ENCODE measurements at places on chromosomes 7 and 10.

GRCh38 chr7:17134786-17135185 lies 163.7 kb upstream of the AHR start:
- DNase-seq, result no peak

GRCh38 chr10:131621784-131622624 lies 278.8 kb upstream of the PPP2R2D start:
- DNase-seq, result no peak

DNA sequence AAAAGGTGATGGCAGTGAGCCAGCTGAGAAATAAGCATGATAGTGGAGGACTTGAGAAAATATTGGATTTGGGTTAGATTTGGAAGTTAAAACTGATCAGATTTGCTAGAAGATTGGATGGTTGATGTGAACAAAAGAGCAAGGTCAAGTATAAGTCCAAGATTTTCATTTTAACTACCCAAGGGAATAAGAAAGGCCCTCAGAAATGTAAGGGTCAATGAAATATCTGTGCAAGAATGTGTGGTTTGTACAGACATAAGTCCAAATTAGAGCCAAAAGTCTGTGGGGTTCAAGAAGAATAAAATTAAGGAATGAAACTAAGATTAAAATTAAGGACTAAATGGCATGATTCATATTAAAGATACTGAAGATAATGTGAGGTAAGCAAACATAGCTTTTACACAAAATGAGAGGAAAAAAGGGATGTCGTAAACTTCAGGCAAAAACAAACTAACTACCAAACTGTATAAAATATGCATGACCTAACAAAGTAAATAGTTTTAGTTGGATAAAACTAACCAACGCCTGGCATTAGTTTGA lies 78.4 kb upstream of the CACNA2D1 start:
- no peak for DNase-seq

DNA sequence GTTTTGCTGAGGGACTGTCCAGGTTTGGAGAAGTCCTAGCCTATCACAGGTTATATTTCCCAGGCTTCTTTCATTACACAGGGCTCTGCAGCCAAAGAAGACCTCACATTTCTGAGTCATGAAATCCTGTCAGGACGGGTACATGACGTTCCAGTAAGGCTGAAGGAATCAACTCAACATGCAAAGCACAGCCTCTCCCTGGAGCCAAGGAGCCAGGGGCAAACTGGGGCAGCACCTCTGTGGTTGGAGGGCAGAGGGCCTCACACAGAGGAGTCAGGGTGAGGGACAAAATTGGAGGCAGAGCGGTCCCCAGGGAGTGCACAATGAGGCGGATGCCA lies 116.3 kb upstream of the GDF10 start:
- no peak for DNase-seq

- DNase-seq, result no peak
These were observed 488 bp downstream of the MTERF1 start for GRCh38 chr7:91880016-91880412.

- peak; percentile 74 for DNase-seq
These were observed 120.6 kb downstream of the LYZL1 start for GRCh38 chr10:29409241-29410054.

GRCh38 chr10:22252801-22253579 lies 35.2 kb upstream of the EBLN1 start:
- DNase-seq, result peak; percentile 32

DNA sequence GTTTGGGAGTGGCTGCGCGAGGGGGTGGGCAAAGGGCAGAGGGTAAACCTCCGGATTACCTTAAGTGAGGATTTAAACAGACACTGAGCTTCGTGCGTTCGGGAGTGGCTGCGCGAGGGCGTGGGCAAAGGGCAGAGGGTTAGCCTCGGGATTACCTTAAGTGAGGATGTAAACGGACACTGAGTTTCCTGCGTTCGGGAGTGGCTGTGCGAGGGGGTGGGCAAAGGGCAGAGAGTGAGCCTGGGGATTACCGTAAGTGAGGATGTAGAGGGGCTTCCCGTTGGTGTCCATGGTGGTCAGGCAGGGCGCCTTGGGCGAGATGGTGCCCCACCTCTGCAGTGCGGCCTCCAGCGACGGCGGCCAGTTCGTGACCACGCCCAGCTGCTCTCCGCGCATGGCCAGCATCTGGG lies 275.8 kb downstream of the DIP2C start:
- DNase-seq, result no peak

- no peak for DNase-seq
These were observed 526.2 kb upstream of the PFKP start for GRCh38 chr10:2541176-2541575.

DNA sequence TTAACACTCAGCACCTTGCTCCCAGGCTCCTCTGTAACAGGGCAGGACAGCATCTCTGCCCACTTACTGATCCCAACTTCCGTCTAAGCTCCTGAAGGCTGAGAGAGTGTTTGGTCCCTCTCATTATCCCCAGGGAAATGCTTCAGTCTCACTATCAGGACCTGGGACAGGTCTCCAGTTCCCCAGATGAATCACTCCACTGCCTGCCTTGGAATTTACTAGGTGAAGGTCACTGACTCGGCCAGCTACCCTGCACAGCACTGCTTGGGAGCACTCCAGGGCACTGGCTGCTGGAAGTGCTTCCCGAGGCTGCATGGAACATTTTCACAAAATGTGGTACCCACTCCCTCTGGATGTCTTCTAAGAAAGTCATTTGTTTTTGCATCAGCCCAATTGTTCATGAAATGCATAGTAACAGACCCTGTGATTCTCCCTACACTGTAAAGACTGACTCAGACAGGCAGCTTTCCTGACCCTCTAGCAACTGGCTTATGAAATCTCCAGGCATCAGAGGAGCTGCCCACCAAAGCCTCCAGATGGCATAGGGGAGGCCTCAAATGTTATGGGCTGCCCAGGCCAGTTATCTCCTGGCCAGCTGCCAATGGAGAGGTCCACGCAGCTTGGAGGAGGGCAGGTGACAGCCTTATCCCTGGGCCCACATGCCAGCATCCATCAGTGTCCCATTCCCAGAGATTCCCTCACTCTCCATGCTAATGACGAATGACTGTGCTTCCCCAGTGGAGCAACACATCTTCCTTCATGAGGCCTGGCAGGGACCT lies 89.1 kb downstream of the GFRA1 start:
- no peak for DNase-seq

GRCh38 chr10:13049774-13050420 lies 48.4 kb upstream of the CCDC3 start:
- DNase-seq, result no peak

Measured in inflammatory macrophage treated with lipopolysaccharide for 4 hours (primary cell).